AG04449 (cell line): ENCODE measurements at places on chromosomes 5 and 9.

- DNase-seq: no peak
Measured at GRCh38 chr5:132829742-132830435, 558 bp downstream of the SHROOM1 start.

- DNase-seq: no peak
Measured at GRCh38 chr9:20760246-20760891, 76.3 kb downstream of the FOCAD start.

DNA sequence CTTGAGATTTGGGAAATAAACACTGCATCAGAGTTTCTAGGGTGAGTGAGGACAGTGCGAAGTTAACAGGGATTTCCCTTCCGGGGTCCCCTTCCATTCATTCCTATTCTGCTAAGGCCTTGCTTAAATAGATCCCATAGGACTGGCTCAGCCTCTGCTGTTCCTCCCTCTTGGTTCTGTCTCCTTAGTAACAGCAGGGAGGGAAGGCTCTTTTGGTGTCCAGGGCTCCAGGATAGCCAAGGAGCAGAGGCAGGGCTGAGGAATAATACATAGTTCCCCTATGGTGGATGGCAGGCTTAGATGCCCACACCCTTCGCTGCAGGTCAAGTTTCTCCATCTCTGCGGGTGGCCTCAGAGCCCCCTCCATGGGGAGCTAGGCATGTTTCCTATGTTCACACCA, 591.7 kb downstream of the ACTL7B start:
- DNase-seq: no peak

- DNase-seq: no peak
Measured at GRCh38 chr9:100058699-100059579, 39.9 kb downstream of the ERP44 start.

DNA sequence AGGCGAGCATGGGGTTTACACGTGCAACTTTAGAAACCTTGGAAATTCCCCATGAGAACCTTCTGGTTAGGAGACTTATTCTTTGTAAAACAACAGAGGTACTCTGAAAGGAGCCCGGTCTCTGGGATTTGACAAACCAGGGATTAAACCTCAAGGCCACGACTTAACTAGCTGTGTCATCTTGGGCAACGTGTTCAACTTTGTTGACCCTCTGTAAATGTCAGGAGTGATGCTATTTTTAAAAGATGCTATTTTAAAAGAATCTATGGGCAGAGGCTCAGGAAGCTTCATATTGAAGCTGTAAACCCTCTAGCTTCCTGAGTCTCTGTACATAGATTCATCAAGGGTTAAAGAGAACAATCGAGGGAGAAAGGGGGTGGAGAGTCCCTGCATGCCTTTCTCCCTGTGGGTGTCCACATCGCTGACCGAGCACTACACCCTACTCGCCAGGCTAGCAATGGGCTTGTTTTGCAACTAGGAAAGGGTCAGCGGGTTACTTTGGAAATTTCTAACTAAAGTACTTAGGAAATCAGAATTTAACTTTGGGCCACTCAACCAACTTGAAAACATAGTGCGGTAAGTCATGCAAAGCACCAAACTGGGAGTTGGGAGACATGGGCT, 2.1 kb downstream of the SLC36A2 start:
- DNase-seq: no peak

DNA sequence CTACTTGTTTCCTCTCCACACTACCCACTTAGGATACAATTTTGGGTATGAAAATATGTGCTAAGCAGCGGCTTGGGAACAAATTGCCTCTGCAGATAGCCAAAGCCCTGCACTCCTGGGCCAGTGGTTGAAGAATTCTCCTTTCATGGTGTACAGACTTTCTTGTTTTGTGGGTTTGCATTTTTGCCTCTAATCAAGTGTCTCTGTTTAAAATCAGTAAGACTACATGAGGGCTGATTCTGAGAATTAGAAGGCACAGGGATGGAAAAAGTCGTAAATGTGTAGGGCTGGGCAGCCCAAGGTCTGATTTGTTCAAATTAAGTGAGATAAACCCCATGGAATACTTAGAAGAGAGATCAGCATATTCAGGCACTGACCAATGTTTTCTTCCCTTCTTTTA, 103.7 kb upstream of the CD180 start:
- no peak for DNase-seq

- DNase-seq: no peak
Measured at GRCh38 chr9:82284758-82285157, 296.2 kb downstream of the SPATA31D1 start.

GRCh38 chr5:158292981-158293380, 434.0 kb upstream of the CLINT1 start:
- no peak for DNase-seq

- DNase-seq: no peak
Measured at GRCh38 chr5:121315786-121316185, 535.9 kb upstream of the FTMT start.

GRCh38 chr9:111983484-111983908, 86.9 kb downstream of the UGCG start:
- DNase-seq: no peak

DNA sequence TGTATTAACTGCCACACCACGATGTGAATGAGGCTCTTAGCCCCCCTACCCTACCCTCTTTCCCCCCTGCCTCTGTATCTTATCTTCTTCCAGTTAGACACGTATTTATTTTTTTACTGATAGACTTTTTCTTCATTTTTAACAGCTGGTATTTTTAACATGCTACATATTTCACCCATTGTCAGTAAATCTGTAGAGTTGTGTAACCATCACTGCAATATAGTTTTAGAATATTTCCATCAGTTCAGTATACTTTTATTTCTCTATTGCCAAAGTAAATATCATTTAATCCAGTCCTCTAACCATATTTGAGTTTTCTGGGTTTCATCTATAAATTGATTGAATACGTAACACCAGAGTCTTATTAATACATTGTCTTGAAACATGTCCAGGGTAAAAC, 62.8 kb downstream of the SPATA31C2 start:
- no peak for DNase-seq

DNA sequence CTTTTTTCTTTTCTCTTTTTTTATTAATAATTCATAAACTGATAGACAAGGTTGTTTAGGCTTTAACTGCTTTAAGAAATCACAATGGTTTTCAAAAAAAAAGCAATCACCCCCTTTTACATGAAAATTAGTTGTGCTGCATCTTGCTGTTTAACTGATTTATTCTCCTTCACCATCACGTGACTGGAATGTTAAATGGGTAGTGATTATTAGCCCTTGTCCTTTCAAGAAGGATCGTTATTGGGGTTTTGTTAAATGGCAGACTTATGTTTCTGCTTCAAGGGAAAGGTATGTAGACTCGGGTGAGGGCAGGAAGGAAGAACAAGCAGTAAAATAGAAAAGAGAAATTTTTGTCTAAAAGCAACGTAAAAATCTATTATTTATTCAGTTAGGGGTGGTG, 175.6 kb upstream of the TLE4 start:
- no peak for DNase-seq

DNA sequence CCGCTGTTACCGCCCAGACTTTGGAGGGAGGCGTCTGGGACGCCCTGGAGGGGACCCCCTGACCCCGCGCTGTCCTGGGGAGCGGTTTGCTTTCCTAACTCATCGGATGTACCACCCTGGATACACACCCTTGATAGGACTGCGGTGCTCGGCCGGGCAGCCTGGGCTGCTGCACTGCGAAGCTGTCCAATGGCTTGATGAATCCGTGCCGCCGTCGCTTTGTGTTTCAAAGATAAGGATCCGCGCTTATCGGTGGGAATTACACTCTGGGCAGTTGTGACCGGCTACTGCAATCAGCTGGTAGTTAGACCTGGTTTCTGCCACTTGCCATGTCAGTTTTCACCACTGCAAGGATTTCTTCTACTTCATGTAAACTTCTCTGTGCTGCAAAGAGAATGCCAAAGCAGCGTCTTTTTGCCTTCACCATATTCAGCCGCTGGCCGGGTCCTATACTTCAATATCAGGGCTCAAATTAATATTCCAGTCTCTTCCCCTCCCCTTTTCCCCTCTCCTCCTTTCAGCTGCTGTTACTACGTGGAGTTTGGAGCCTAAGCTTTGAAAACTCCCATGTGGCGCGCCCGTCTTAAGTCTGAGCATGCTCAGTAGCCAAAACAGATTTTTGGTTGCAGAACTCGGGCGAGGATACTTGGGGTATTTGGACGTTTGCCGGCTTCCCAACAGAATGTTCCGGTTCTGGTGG, 727 bp downstream of the SMAD5 start:
- DNase-seq: no peak

DNA sequence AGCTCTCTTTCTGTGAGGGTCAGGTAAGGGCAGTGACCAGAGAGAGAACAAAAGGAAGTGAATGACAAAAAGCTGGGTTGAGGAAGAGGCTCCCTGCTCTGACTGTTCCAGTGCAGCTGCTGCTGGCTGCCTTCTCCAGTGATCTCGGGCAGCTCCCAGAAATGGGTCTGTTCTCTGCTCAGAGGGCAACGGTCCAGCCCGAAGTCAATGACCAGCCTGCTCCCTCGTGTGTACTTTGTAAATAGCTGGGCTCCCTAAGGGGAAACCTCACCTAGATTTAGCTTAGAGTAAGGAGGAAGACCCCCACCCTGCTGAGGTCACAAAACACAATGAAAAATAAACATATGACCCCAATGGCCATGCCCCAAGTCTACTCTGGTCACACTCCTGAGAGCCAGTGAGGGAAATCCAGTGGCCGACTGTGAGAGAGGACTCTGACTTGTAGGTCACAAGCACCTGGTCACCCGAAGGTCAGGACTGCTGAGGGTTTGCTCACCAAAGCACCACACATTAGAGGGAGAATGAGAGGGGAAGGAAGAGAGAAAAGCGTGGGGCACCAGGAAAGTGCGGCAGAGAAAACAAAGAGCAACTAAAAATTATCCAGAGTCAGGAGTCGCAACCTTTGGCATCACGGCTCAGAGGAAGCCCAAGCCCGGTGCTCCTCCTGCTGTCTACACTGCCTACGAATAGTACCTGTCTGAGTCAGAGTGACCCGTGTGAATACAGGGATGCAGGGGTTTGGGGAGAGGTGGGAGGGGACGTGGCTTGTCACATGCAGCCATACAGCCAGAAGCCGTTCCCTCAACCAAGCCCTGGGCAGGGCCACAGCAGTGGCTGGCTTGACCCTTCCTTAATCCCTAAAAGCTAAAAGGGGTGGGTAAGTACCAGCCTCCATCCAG, 19.8 kb downstream of the NIPAL4 start:
- DNase-seq: no peak

- no peak for DNase-seq
Measured at GRCh38 chr5:95162231-95162992, 122.5 kb downstream of the MCTP1 start.

GRCh38 chr5:23483090-23483489, 24.3 kb upstream of the PRDM9 start:
- no peak for DNase-seq

DNA sequence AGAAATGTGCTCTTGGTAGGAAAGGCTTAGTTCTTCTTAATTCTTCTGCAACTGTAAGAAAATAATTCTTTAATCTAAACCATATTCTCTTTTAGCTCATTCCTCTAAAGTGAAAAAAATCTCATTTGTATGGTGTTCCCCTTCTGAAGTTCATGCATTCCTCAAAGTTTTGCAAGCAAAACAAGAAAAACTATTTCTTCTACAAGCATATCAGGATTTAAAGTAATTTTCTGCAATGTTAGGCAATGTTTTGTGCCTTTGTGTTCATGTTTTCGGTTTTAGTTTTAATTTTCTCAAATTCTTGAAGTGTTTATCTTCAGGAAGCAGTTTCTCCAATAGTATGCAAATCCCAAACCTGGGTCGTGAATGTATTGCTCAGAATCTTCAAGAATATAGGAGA, 12.7 kb upstream of the GPR21 start:
- DNase-seq: no peak

- DNase-seq: no peak
Measured at GRCh38 chr5:141349917-141350619, at the start of gene PCDHGB1. TSS of gene PCDHGB1 (plus strand) at chr5:141350099. CDS start at chr5:141350261, 162 bp downstream.

DNA sequence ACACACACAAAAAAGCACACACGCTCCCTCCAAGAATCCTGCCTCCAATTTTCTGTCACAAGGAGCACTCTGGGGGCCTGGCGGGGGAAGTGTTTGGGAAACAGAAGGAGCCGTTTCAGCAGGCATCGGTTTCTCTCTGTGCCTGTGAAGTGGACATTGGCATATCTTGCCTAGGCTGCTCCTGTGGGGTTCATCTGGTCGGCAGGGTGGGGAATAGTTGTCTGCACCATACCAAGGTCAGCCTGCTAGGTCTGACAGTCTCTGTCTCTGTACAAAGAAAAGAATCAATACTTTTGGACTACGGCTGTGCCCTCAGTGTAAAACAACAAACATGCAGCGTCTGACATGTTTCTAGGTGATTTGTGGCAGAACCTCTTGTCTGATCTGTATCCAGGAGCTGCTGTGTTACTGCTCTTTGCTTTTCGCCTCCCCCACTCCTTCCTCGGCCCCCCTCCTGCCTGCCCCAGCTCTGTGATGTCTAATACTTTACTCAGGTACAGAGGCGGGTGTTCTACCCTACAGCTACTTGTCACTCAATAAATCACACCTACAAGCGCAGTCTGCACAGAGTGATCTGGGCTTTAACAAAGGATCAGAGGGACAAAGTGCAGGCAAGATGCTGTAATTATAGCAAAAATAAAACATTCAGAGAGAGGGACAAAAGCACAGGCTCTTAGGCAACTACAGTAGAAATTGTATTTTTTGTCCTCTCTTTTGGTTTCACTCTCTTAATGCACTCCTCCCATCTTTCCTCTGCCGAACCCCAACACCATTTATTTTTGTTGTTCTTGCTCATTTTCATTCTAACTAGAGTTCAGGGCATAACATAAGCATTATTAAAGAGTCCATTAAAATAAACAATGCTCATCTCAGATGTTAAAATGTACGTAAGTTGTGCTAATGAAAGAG, 216.7 kb downstream of the BNC2 start:
- no peak for DNase-seq

GRCh38 chr9:19108038-19108437, 5.3 kb upstream of the HAUS6 start:
- DNase-seq: no peak

DNA sequence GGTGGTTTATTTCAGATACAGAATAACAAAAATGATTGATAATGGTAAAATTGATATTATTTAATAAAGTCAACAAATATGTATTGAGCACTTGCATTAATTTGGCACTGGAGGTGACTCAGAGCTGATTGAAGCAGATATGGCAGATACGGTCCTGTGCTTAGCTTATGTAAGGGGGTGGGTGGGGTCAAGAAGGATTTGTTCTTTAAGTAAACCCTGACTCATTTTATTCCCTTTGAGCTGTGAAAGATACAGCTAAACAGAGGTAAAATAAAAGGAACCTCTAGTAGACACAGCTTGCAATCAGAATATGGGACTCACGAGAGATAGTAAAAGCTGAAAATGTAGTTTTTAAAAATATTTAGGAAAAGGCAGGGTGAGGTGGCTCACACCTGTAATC, 201.3 kb upstream of the CLINT1 start:
- DNase-seq: no peak

DNA sequence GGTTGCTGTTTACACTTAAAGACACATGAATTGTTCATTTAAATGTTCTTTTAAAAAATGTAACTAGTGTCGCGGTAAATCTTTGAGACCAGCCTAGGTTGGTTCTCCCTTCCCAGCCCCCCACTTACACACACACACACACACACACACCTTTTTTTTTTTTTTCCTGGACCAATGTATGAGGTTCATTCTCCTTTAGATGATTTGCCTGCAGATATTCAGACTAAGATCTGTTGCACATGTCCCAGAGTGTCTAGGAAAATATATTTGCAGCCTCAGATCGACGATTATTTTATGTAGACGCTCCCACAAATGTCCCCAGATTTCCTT, 4.4 kb upstream of the ELAVL2 start:
- no peak for DNase-seq

- no peak for DNase-seq
Measured at GRCh38 chr9:101586651-101587050, 8.1 kb downstream of the PPP3R2 start.
